ENCODE measurements at places on chromosomes 4 and X. TPM values are rescaled to one million over a fixed set of nuclear protein-coding genes. Genes with fewer than 3 reads are reported as not detected.

DNA sequence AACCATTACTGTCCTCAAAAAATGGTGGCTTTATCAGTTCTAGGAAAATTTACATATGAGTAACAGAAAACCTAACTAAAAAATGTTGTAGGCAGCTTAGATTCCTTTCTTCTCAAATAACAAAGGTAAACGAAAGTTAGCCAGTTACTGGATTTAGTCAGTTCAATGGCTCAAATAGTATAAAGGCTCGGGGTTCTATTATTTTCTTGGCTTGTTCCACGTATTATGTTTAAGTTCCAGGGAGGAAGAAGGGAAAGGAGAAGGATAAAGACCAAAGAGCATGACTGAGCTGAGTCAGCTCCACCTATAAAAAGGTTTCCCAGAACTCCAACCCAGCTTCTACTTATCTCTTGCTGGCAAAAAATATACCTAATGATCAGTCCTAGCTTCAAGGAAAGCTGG lies 41.0 kb upstream of the MAB21L2 start:
- DNase-seq: peak; percentile 1

- DNase-seq: peak; percentile 5
Observed at GRCh38 chrX:130343411-130343810, 3.7 kb downstream of the SLC25A14 start.

- no peak for DNase-seq
Observed at GRCh38 chrX:97252111-97252510, 368.4 kb downstream of the RPA4 start.

GRCh38 chr4:27084685-27085361 lies 224.2 kb downstream of the STIM2 start:
- DNase-seq: peak; percentile 9

DNA sequence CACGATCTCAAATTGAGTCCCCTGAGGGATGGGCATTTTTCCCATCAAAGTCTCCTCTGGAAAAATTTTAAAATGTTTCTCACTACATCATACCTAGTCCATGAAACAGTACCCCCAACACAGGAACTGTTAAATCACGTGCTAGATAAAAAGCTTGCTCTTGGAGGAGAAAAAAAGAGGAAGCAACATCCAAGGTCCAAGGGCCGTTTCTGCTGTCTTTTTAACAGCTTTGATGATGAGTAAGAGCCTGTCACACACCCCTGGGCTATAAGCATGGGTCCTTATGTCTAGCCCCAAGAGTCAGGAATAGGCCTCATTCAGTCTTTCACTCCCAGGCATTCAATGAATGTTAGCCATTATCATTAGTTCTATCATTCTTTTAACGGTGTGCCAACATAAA lies 128.9 kb downstream of the SH3KBP1 start:
- DNase-seq: no peak

DNA sequence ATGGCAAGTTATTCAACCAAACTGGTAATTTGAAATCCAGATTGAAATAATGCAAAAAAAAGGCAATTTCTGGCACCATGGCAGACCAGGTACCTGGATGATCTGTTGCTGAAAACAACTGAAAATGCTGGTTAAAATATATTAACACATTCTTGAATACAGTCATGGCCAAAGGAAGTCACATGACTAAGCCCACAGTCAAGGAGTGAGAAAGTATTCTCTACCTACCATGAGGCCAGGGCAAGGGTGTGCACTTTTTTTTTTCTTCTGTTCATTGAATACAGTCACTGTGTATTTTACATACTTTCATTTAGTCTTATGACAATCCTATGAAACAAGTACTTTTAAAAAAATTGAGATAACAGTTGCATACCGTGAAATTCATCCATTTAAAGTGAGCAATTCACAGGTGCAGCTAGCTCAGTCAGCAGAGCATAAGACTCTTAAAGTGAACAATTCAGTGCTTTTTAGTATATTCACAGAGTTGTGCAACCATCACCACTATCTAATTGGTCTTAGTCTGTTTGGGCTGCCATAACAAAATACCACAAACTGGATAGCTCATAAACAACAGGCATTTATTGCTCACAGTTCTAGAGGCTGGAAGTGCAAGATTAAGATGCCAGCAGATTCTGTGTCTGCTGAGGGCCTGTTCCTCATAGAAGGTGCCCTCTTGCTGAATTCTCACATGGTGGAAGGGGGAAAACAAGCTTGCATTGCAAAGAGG lies 4.8 kb upstream of the MPP1 start:
- DNase-seq: peak; percentile 16

DNA sequence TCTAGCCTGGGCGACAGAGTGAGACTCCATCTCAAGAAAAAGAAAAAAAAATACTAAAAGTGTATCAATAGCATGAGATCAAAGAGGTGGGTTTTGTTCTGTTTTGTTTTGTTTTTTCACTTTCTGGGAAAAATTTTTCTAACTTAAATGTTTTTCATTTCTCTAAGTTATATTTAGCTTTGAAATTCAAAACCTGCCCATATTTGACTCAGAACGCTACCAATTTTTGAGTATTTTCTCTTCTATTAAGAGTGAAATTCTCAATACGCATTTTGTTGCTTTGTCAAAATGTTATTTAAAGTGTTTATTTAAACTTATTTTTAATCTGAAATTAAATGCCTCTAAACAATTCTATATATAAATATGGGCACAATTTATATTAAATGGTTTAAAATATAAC lies 39.6 kb downstream of the GSTCD start:
- no peak for DNase-seq

DNA sequence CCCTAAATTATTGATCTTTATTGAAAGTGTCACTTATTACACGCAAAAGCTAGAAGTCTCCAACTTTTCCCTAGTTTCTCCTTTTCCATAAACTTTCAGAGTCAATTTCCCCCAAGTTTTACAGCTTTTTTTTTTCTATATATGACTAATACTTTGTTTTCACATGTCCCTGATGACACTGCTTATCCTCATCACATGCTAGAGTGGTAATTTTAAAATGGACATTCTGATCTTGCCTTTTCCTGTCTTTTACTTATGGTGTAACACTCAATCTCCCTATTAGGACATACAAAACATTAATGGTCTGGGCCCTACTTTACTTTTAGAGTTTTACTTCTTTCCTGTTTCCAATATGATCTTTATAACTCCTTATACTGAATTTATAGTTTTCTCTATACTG lies 112.6 kb downstream of the ANK2 start:
- DNase-seq: no peak

- peak; percentile 73 for DNase-seq
Observed at GRCh38 chrX:110317820-110318663, at the start of gene AMMECR1. Gene AMMECR1 (minus strand): TSS chrX:110318085. CDS start chrX:110318071, 14 bp downstream.

DNA sequence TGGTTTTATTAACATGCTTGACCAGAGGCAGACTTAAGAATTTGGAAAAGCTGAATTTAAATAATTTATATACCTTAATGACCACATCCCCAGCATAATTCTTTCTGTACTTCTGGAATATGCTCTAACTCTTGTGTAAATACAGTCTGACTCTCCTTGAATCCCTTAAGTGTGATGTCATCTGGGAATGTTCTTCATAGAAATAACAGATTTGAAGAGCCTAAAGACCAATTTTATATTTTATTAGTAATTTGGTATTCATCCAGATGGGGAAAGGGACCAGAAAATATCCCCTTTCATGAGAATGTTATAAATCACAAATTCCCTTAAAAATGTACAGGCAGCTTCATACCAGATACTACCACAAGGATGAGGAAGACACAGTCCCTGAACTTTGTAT lies 58.3 kb downstream of the KCNIP4 start:
- no peak for DNase-seq

DNA sequence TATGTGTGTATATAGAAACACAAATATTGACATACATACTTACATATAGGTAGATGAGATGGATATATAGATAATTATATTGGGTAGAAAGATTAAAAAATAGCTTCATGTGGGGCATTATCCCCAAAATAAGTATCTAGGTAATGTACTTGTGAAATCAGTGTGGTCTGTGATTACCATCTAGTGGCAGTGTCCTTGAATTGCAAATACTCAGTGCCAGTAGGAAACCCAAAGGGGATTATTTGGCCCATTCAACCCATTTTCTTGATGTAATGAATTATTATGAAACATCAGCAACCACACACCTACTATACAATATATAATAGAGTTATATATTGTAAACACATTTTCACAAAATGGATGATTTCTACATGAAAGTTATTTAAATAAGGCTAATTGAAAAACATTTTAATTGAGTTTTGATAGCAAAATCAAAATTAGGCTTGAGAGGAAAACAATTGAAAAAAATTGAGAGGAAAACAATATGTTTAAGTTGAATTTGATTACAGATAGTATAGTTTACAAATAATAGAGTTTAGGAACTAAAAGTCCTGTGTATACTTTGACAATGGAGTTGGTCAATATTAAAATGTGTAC lies 389.4 kb downstream of the GALNTL6 start:
- peak; percentile 8 for DNase-seq

DNA sequence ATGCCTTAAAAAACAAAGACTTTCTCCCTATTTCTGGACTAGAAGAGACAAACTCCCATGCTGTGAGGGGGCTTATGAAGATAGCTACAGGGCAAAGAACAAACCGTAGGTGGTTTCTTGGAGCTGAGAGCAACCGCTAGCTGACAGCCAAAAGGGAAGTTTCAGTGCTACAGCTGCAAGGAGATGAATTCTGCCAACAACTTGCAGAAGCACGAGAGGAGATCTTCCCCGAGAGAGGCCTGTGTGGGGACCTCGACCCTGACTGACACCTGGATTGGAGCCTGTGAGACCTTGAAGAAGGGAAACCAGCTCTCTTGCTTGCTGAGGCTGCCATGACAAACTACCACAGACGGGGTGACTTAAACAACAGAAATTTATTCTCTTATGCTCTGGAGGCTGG lies 183.8 kb upstream of the VCX3A start:
- no peak for DNase-seq

- DNase-seq: peak; percentile 47
Observed at GRCh38 chrX:17525266-17525665, 150.3 kb downstream of the NHS start.

GRCh38 chr4:128566693-128567092 lies 242.8 kb upstream of the JADE1 start:
- no peak for DNase-seq

DNA sequence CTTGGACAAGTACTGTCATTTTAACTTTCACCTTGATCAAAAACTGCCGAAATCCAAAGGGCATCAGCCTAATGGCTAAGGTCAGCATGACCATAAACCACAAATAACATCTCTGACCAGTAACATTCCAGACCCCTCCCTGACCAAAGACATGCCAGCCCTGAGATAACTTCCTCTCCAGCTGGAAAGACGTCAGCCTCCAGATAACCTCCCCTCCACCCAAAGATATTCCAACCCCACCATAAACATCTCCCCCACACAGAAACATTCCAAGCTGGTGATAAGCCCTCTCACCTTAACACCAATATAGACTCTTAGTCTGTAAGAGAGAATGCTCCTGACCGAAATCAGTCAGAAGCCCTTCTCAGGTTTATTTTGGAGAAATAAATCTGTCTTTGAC lies 7.4 kb downstream of the PPP1R2C start:
- no peak for DNase-seq

DNA sequence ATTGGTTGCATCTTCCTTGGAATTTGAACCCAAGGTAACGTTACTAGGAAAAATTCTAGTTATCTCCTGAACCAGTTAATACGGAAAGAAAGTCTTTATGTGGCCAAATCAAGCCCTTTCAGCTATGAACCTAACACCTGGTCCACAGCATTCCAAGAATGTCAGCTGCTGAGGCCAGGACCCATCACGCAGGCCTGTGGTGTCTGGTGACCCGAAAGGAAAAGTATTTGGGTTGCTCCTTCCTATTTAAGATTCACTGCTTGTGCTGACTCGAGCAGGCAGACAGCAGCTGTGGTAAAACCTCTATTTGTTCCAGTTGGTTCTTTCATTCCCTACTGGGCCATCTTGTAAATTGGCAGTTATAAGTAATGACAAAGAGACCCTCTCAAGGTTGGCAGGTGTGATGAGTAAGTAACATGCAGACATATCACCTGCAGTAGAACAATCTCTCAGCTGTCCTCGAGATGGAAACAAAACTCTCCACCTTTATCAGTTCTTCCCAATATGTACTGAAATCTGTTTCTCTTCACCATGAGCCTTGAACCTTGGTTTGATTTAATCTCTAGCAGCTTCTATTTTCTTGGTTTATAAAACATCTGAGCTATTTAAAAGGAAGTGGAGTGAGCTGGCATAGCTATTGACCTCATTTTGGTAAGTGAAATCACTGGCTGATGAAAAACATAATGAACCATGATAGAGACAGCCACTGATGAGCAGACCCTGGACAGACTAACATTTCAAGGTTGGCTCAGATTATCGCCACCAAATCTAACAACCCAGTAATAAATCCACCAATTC lies 182.1 kb upstream of the SMIM31 start:
- peak; percentile 12 for DNase-seq

DNA sequence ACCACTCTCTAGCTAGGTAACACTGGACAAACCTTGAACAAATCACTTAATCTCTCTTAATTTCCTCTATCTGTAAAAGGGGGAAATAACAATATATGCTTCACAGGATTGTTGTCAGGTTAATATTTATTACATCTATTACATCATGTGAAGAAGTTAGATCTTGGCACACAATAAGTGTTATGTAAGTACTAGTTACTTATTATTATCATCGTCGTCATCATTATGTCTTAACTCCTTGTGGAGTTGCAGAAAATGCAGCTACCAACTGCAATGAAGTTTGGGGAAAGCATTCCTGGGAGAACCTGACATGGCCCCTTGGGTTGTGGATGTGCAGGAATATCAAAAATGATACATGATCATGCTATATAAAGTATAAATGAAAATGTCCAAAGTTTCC lies 4.8 kb upstream of the JCHAIN start:
- no peak for DNase-seq

DNA sequence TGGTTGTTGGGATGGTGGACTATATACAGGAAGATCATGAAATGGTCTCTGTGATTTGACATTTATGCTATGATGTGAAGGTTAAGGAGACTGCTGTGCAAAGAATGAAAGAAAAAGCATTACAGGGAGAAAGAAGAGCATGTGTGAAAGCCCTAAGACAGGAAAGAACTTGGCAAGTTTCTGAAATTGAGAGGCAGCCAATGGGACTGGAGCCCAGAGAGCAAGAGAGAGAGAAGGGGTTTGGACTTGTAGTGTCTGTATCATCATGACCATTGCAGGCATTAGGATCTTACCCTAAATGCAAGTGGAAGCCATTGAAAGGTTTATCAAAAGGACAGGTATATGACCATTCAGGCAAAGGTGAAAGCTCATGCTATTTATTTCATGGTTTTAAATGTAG lies 147.1 kb downstream of the NAA11 start:
- peak; percentile 4 for DNase-seq

CXCL3 gene
- 0.09 TPM for total RNA-seq

MAPK10 gene
- total RNA-seq: 69.6 TPM

GPM6B gene
- 0.57 TPM for total RNA-seq
